ENCODE measurements at places on chromosomes 7 and 10. TPM values are rescaled to one million over a fixed set of nuclear protein-coding genes. Genes with fewer than 3 reads are reported as not detected.

LRMDA gene
- total RNA-seq = 13.5 TPM

ESYT2 gene
- total RNA-seq = 49.3 TPM

ADRA2A gene
- total RNA-seq = 0.16 TPM

GPR26 gene
- total RNA-seq = not detected

EPO gene
- total RNA-seq = not detected

ASB10 gene
- total RNA-seq = not detected

DNAJC9 gene
- 44.6 TPM for total RNA-seq

DGKB gene
- not detected for total RNA-seq

SPDYE16 gene
- total RNA-seq = under 0.01 TPM

PNLIPRP3 gene
- total RNA-seq = not detected

ABCB4 gene
- 0.32 TPM for total RNA-seq
